Left ventricle myocardium inferior (tissue), 1 donor: ENCODE measurements at places on chromosomes 12 and 14.

- no peak overlapping the region for H3K4me3 ChIP-seq
- H3K36me3 ChIP-seq: no peaks in the 10 kb centered on the region
- H3K27me3 ChIP-seq: no peaks in the 10 kb centered on the region
- DNase-seq: no peak
Measured at GRCh38 chr12:61797266-61797665, 462.9 kb upstream of the USP15 start.

- H3K27me3 ChIP-seq: peaks cover 66% of the 10 kb centered on the region
- DNase-seq: peak; percentile 66
- H3K36me3 ChIP-seq: no peaks in the 10 kb centered on the region
- peak within 1 kb of the TSS; percentile 82 for H3K4me3 ChIP-seq
- peak within 1 kb of the TSS; percentile 42 for H3K27ac ChIP-seq
Measured at GRCh38 chr14:96038920-96039632, at the start of gene C14orf132. C14orf132 (plus strand) TSS chr14:96039362; CDS start chr14:96039501, 139 bp downstream.

- H3K36me3 ChIP-seq: no peaks in the 10 kb centered on the region
- H3K4me3 ChIP-seq: no peak overlapping the region
- peaks cover 5% of the 10 kb centered on the region for H3K27me3 ChIP-seq
- H3K27ac ChIP-seq: peak overlapping the region; percentile 62
- no peaks in the 10 kb centered on the region for H3K4me1 ChIP-seq
Measured at GRCh38 chr14:54299410-54300363, 97.1 kb upstream of the CDKN3 start.

DNA sequence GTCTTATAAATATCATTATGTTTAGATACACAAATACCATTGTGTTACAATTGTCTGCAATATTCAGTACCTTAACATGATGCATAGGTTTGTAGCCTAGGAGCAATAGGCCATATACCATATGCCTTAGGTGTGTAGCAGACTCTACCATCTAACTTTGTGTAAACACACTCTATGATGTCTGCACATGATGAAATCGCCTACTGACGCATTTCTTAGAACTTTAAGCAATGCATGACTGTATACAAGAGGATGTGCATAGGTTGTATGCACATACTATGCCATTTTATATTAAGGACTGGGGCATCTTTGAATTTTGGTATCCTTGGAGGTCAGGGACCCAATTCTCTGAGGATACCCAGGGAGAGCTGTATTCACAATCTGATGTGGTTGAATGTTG lies 10.1 kb upstream of the BTG1 start:
- no peak overlapping the region for H3K27ac ChIP-seq
- no peaks in the 10 kb centered on the region for H3K4me1 ChIP-seq
- H3K36me3 ChIP-seq: no peaks in the 10 kb centered on the region
- no peak for DNase-seq
- no peaks in the 10 kb centered on the region for H3K27me3 ChIP-seq

DNA sequence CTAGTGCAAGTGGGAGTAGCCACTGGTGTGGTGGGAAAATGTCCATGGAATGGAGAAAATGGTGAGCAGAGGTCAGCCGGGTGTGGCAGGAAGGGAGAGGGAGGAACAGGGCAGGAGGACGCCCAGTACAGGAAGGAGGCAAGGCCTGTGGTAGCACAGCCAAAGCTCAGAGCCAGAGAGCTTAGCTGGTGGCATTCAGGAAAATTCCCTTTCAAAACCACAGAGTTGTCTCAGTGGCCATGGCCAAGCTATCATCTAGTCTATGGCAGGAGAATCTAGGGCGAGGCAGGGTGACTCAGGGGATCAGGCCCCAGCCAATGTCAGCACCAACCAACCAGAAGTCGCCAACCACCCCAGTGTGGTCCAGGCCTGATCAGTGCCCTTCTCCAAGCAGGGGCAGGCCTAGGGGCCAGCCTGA lies 67.7 kb upstream of the DDX11 start:
- H3K4me3 ChIP-seq: no peak overlapping the region
- H3K27me3 ChIP-seq: no peaks in the 10 kb centered on the region
- no peaks in the 10 kb centered on the region for H3K4me1 ChIP-seq
- no peak for DNase-seq
- H3K36me3 ChIP-seq: no peaks in the 10 kb centered on the region

GRCh38 chr12:65093606-65094005 lies 27.5 kb downstream of the WIF1 start:
- no peaks in the 10 kb centered on the region for H3K36me3 ChIP-seq
- no peak overlapping the region for H3K27ac ChIP-seq
- H3K4me3 ChIP-seq: no peak overlapping the region

GRCh38 chr12:54431911-54432814 lies 13.1 kb upstream of the ITGA5 start:
- H3K4me1 ChIP-seq: peaks cover 64% of the 10 kb centered on the region
- peak overlapping the region; percentile 85 for H3K27ac ChIP-seq
- H3K36me3 ChIP-seq: no peaks in the 10 kb centered on the region
- H3K4me3 ChIP-seq: peak overlapping the region; percentile 21

GRCh38 chr14:91100102-91100501 lies 13.8 kb upstream of the DGLUCY start:
- no peaks in the 10 kb centered on the region for H3K27me3 ChIP-seq
- no peaks in the 10 kb centered on the region for H3K36me3 ChIP-seq
- DNase-seq: no peak
- H3K4me1 ChIP-seq: peaks cover 8% of the 10 kb centered on the region
- H3K27ac ChIP-seq: no peak overlapping the region

DNA sequence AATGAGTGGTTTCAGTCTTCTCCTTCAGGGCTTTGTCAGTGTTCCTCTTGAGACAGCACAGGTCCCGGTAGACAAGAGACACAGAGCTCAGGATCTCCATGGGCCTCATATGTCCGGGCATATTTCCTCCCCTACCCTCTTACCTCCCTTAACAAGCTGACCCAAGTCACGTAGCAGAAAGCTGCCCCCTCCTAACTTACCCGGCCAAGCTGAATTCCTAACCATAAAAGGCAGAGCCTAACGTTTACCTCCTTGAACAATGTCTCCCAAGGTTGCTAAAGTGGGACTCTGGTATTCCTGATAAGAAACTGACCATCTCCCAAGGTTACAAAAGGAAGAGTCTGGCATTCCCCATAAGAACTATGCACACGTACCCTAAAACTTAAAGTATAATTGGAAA lies 182.2 kb upstream of the USP15 start:
- H3K27me3 ChIP-seq: no peaks in the 10 kb centered on the region
- H3K4me1 ChIP-seq: no peaks in the 10 kb centered on the region
- DNase-seq: no peak

- H3K27ac ChIP-seq: peak overlapping the region; percentile 44
- peaks cover 52% of the 10 kb centered on the region for H3K4me1 ChIP-seq
- DNase-seq: no peak
- no peaks in the 10 kb centered on the region for H3K27me3 ChIP-seq
- no peaks in the 10 kb centered on the region for H3K36me3 ChIP-seq
- H3K4me3 ChIP-seq: no peak overlapping the region
Measured at GRCh38 chr14:58100735-58101368, 51.2 kb downstream of the ARMH4 start.

DNA sequence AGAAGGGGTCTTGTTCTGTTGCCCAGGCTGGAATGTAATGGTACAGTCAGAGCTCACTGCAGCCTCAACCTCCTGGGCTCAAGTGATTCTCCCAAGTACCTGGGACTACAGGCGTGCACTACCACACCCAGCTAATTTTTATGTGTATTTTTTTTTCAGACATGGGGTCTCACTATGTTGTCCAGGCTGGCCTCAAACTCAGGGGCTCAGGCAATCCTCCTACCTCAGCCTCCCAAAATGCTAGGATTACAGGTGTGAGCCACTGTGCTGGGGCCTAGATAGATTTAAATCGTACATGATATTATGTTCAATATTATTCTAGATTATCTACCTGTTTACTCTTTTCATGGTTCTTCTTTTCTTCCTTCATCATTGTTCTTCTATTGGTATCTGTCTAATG lies 61.5 kb downstream of the IFT81 start:
- H3K27me3 ChIP-seq: no peaks in the 10 kb centered on the region
- H3K36me3 ChIP-seq: peaks cover 36% of the 10 kb centered on the region
- H3K4me3 ChIP-seq: no peak overlapping the region
- no peak for DNase-seq
- peaks cover 24% of the 10 kb centered on the region for H3K4me1 ChIP-seq

- DNase-seq: no peak
- peaks cover 16% of the 10 kb centered on the region for H3K36me3 ChIP-seq
- H3K27ac ChIP-seq: no peak overlapping the region
- peaks cover 4% of the 10 kb centered on the region for H3K4me1 ChIP-seq
- H3K27me3 ChIP-seq: peaks cover 15% of the 10 kb centered on the region
Measured at GRCh38 chr12:52895726-52896189, 9.1 kb downstream of the KRT8 start.

- no peaks in the 10 kb centered on the region for H3K36me3 ChIP-seq
- no peak for DNase-seq
- H3K4me1 ChIP-seq: peaks cover 6% of the 10 kb centered on the region
Measured at GRCh38 chr14:23589606-23590005, 11.0 kb upstream of the JPH4 start.

DNA sequence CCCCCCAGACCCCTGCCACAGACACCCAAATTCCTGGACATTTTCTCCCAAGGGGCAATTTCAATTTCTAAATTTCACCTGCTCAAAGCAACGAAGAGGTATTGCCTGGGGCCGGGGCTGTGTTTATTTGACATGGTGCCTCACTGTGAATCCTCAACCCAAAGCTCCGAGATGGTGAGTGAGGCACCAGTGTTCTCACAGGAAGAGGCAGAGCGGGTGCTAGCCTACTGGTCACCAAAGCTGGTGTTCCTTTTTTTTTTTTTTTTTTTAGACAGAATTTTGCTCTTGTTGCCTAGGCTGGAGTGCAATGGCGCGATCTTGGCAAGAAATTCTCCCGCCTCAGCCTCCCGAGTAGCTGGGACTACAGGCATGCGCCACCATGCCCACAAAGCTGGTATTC lies 14.8 kb upstream of the SH2B3 start:
- H3K27me3 ChIP-seq: no peaks in the 10 kb centered on the region
- H3K36me3 ChIP-seq: no peaks in the 10 kb centered on the region
- DNase-seq: no peak
- H3K4me1 ChIP-seq: no peaks in the 10 kb centered on the region
- H3K27ac ChIP-seq: no peak overlapping the region
- no peak overlapping the region for H3K4me3 ChIP-seq

GRCh38 chr12:69900720-69901131 lies 75.7 kb downstream of the MYRFL start:
- DNase-seq: peak; percentile 41
- no peak overlapping the region for H3K27ac ChIP-seq
- peaks cover 16% of the 10 kb centered on the region for H3K4me1 ChIP-seq
- H3K36me3 ChIP-seq: no peaks in the 10 kb centered on the region
- no peak overlapping the region for H3K4me3 ChIP-seq
